SJCRH30 (cell line): ENCODE measurements at places on chromosomes 3 and 15. TPM values are rescaled to one million over a fixed set of nuclear protein-coding genes. Genes with fewer than 3 reads are reported as not detected.

DNA sequence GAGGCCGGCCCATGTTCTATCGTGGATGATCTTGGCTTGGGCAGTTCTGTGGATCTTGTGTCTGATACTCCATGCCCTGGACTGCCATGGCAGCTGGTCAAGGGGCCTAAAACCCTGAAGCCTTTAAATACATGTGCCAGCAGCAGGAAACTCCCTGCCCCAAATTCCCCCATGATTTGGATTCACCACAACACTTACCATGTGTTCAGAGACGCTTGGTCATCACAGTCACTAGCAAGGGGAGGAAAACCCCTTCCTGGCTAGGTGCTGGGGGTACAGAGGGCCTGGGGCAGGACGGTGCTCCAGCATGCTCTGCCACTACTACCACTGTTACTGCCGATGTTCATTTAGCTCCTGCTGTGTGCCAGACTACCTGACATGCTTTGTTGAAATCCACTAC is 94.4 kb downstream of the DNAJB8 start:
- DNase-seq: no peak

DNA sequence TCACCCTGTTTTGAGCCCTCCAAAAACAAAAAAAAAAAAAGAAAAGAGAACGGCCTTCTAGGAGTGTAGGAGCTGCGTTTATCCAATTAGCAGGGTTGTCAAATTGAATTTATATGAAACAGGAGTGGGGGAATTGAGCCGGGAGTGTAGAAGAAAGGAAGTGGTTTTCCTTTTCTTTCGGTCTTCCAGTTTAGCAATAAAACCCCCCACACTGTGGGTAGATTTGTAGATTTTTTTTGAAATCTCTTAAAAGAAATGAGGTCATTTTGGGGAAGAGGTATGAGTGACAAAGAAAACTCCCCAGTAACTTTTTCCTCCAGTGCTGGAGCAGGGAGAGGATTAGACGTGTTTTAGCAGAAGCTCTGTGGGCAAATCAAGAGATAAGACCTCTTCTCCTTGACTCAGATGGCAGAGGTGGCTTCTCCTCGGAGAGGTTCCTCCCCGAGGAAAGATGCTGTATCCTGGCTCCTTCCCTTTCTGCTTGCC is 30.8 kb downstream of the BOC start:
- DNase-seq: no peak

DNA sequence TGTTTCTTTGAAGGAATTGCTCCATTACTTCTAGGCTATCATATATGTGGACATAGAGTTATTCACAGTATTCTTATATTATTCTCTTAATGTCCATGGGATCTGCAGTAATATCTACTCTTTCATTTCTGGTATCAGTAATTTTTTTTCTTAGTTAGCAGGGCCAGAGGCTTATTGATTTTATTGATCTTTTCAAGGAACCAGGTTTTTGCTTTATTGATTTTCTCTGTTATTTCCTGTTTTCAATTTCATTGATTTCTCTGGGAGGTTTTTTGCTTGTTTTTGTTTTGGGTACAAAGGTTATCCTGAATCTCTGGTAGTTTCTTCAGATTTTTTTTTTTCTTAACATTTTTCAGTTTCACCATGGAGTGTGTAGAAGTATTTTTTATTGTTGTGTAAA is 60.1 kb upstream of the AP4E1 start:
- no peak for DNase-seq

DNA sequence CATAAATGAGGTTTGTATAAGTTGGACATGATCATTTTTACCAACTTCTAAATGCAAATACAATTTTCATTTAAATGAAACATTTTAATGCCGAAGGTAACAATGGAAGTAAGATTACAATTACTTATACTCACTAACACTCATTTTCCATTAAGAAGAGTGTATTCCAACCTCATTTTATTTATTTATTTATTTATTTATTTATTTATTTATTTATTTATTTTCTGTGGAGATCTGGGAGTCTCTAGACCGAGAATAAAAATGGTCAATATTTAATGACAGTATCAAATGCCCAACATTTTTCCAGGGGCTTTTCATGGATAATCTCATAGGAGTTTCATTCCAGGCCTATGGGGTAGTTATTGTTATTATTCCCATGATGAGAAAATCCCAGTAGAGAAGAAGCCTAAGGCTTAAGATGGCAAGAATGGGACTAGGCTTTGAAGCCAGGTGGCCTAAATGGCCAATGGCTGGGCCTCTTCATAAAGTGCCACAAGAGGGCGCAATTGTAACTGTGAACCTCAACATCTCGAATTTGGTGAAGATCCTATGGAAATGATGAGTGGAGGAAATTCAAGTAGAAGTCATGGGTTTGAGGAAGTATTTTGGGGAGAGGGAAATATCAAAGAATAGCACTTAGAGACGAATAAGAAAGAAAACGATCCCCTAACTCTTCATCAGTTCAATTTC is 21.3 kb downstream of the VGLL3 start:
- DNase-seq: peak; percentile 73

ARGFX gene
- 1.1 and 1.2 TPM in 2 replicates for total RNA-seq

MESP2 gene
- not detected in 2 replicates for total RNA-seq

CEMIP gene
- total RNA-seq: 0.20 and 0.33 TPM in 2 replicates

DNA sequence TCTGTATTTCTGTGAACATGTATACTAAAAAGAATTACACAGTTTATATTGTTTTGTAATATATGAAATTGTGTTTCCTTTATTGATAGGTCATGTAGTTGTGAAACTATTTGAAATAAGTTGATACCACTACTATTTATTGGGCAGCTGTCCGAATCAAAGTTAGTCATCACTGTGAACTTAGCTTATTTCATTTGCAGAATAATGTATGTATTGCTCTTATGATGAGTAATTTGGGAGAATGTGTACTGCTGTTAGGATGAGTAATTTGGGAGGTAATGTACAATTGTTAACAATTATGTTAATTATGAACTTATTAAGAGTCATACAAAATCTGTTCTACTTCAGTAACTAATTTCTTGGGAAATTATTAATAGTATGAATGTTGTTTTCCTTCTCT is 22.2 kb downstream of the FXR1 start:
- no peak for DNase-seq

DNA sequence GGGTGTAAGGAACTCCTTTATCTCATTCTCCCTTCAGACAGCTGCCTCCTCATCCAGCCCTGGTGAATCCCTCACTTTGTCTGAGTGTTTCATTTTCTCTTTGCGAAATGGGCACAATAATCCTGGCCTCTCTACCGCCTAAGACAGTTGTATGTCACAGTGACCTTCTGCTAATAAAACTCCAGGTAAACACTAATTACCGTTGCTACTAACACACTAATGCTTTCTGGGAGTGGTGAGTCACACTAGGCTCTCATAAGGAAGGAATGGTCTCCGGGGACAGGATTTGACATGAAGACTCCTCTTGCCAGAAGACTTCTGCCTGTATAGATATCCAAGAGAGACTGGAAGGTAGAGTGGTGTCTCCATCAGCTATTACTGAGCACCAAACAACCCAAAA is 71.7 kb upstream of the SNRK start:
- no peak for DNase-seq

MESP1 gene
- total RNA-seq: not detected in 2 replicates

DNA sequence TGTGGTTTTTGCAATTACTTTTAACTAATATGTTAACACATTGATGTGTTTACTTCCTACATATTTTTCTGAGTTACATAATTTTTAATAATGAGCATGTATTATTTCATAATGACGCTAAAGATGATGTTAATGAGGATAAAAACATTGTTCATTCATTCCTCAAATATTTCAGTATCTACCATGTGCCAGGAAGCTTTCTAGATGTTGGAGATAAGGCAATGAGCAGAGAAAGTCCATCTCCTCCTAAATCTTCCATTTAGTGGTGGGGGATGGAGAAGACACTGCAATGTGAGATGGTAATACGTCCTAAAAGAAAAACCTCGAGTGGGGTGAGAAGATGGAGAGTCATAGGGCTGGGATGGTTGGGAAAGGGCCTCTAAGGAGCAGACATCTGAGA is 132.7 kb downstream of the MYLK start:
- no peak for DNase-seq

SCN5A gene
- 13.1 and 15.2 TPM in 2 replicates for total RNA-seq

DNA sequence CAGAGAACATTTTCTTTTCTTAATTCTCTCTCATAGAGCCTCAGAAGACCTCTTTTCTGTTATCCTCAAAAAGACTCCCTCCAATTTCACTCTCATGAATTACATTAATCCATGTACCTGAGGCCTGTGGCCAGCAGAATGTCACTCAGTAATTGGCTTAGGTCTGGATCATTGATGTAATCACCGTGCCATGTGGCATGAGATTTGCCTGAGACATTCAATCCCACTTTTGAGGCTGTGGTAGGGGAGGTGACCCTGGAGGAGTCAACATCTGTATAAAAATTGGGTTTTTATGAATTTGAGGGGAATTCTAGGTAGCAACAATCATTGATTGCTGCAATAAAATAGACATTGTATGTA is 295.3 kb downstream of the GBE1 start:
- DNase-seq: no peak

DNA sequence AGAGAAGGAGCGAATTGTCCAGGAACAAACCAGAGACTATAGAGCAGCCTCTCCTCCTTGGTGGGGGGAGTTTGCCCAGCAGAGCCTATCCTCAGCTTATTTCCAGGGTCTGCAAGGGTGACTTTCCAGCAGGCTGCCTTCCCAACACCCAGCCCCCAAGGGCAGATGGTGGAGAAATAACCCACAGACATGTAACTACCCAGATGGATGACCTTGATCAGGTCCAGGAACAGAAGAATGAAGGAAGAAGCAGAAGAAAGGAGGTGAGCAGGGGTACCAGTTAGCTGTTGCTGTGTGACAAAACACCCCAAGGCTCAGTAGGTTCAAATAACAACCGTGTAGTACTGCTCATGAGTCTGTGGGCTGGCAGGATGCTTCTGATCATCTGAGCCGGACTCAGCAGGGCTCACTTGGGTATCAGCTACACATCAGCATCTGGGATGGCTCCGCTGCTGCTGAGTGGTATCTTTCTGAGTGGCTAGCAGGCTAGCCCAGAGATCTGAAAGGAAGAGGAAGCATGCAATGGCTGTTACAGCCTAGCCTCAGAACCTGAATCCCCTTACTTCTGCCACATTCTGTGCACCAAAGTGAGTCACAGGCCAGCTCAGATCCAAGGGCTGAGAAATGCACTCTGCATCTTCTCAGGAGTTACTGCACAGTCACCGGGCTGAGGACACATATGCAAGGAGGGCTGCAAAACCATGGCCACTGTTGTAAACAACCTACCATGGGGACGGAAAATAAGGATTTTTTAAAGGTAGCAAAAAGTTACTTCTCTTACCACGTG is 22.2 kb upstream of the TXNRD3 start:
- no peak for DNase-seq

DNA sequence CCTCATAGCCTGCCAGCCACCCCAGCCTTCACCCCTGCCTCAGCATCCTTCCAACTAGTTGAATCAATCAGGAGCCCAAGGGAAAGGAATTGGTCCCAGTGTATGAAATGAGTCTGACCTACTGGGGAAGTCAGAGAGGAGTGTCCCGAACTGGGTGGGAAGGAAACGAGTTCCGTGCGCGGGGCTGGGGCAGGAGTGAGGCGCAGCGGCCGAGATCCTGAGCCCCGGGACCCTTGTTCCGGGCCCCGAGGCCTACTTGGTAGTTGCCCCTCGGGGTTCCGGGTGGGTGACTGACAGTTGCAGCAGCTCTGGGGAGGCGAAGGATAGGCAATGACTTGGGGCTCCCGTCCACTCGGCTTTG is 1.1 kb upstream of the PLCL2 start:
- DNase-seq: no peak

DNA sequence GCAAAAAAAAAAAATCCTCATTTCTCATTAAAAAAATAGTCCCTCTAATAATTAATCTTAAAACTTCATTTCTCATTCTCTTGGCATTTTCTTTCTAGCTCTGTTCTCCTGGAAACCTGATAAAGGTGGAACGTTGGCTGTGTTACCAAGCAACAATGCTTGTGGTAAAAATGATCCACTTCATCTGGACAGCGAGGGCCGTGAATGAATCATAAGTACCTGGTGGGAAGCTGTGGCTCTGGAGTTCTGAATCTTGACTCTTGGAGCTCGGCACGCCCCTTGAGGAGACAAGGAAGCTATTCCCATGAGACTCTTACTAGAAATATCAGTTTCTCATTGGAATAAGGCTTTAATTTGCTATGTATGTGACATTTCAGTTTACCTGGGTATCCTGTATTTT is 32.5 kb downstream of the BCL2L10 start:
- no peak for DNase-seq

GRCh38 chr3:108620250-108620649 is 30.7 kb downstream of the DZIP3 start:
- no peak for DNase-seq

GRCh38 chr3:178735032-178735674 is 198.9 kb downstream of the KCNMB2 start:
- DNase-seq: no peak

DNA sequence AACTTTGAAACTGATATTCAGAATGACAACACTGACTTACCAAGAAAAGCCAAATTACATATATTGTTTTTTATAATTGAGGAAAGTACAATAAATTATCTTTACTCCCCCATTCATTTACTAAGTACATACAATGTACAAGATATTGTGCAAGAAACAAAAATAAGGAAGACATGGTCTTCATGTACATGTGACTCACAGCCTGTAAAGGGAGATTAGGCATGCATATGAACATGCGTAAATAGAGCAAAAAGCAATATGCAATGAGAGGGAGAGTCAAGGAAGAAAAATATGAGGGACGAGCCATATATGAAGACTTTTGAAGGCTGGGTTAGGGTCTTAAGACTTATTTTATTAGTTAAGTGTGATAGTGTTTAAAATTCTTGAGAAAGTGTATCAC is 258.4 kb downstream of the GBE1 start:
- no peak for DNase-seq

PRSS50 gene
- total RNA-seq: not detected in 2 replicates

GRCh38 chr15:39188930-39189329 is 391.9 kb upstream of the THBS1 start:
- DNase-seq: no peak

MEIS2 gene
- 18.1 and 18.4 TPM in 2 replicates for total RNA-seq

- DNase-seq: no peak
Measured at GRCh38 chr15:73992594-73992898, 451 bp upstream of the STOML1 start.

DNA sequence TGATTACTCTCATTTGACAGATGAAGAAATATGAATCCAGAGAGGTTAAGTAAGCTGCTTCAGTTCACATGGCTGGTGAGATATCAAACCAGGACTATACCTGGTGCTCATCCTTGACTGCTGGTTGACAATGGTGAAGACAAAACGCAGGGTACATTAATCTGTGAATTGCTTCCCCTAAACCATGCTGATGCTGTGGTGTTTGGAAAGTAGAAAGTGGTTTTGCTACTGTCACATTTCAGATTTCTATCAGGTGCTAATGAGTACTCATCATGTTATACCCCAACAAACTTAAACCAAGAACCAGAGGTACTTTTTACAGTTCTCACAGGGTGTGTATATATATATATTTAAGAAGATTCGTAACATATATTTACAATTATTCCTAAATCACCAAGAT is 85.0 kb upstream of the PRTG start:
- no peak for DNase-seq

- DNase-seq: no peak
Measured at GRCh38 chr3:49674497-49674983, 389 bp downstream of the APEH start.

GRCh38 chr3:27289769-27290413 is 79.3 kb downstream of the NEK10 start:
- no peak for DNase-seq
